ENCODE measurements at places on chromosomes 7 and 10.

- no peak for DNase-seq
Measured at GRCh38 chr10:124665558-124665957, 78.6 kb downstream of the FAM53B start.

GRCh38 chr7:133931053-133931452, 196.1 kb upstream of the LRGUK start:
- DNase-seq, result no peak

DNA sequence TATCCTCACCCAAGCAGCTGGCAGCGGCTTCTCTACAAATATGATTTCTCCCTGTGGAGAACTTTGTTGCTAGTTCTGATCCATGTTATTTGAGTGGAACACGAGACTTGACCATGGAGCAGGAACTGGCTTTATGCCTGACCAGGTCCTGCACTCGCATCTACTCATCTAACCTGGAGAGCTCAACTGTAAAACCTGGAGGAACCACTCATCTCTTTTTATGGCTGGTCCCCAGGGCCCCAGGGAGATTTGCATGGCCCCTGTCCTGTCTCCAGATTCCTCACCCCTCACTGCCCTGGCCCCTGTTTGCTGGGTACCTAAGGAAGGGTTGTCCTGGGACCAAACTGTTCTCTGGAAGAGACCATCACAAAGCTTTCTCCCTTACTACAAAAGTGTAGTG, 16.0 kb downstream of the TCAF1 start:
- no peak for DNase-seq

DNA sequence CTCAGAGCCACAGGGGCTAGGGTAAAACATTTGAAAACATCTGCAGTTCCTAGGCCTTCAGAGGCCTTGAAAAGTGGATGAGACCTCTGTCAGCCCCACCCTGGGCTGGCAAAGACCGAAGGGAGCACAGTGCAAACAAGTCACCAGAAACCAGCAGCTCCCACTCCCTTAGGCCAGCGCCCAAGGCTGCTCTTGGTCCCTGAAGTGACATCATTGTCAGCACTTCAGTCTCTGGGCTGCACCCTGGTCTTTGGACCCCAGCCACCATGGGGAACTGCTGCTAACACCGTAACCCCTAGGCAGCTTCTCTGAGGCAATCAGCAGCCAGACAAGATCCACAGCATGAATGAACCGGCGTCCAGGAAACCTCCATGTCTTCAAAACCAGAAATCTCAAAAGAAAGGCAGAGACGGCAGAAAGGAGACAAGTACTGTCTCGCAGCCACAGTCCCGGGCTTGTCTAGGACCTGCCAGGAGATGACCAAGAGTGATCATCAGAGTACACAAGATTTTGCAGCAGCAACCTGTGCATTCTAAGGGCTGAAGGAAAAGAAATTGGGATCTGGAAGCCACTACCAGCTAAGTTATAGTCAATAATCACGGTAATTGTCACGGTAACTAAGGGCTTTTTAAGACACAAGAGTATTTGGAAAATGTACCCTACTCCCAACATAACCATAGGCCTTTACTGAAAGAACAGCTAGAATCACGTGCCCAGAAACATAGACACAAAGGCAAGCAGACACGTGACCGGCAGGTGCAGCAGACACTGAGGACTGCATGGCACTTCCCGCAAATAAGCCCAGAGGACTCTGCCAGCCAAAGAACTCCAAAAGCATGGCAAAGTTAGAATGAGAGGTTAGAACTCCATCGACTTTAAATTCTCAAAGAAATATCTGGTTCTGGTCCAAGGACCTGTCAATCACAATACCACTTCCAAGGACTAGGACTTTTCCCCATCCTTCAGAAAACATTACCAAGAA, 23.3 kb downstream of the CPXM2 start:
- no peak for DNase-seq

- DNase-seq, result no peak
Measured at GRCh38 chr7:101112233-101112632, 14.7 kb upstream of the SERPINE1 start.

DNA sequence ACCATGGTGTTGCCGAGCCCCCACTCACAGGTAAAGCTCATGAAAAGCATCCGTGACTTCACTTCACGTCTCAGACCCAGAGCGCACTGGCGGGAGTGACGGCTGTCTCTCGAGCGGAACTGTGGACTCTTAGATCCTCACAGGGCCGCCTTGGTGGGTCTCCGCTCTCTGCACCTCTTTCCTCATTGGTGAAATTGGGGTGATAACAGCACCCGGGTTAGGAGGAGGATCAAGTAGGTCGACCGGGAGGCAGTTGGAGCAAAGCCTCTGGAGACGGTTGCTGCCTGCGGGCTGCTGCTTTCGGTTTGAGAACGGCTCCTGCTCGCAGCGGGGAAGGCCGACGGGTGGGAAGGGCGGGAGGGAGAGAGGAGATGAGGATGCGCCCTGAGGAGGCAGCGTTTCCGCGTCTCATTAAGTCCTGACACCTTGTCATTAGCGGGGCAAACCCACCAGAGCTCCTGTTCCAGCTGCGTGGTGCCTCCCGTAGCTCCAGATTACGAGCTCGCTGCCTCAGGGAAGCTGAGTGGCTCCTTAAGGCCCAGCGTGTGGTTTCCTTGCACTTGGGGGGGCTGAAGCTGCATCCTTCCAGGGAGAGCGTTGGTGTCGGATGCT, 51.9 kb upstream of the CFAP46 start:
- DNase-seq, result no peak

DNA sequence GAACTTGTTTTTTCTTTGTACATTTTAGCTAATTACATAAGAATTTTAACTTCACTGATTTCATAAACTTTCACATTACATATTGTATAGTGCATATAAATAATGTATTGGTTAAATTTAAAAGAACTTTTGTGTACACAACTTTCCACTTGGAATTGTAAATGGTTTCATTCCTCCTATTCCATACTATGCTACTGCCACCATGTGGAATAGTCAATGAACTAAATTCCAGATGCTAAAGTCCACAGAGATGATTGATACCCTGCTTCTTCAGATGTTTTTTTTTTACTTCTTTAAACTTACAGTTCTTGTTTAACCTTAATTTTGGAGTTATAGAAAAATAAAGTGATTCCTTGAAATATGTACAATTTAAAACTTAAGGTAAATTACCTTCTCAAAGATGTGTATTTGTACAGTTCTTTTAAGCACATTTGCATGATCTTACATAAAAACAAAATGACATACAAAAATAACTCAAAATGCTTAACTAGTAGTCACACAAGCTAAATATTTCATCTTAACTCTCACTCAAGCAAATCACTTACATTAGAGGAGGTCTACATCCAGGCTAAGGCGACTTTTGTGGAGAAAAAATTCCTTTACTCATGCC, 247.6 kb upstream of the HGF start:
- DNase-seq, result no peak

GRCh38 chr10:14296065-14296709, 34.5 kb downstream of the FRMD4A start:
- no peak for DNase-seq

GRCh38 chr7:150824379-150825177, 24.0 kb downstream of the TMEM176A start:
- DNase-seq, result no peak

DNA sequence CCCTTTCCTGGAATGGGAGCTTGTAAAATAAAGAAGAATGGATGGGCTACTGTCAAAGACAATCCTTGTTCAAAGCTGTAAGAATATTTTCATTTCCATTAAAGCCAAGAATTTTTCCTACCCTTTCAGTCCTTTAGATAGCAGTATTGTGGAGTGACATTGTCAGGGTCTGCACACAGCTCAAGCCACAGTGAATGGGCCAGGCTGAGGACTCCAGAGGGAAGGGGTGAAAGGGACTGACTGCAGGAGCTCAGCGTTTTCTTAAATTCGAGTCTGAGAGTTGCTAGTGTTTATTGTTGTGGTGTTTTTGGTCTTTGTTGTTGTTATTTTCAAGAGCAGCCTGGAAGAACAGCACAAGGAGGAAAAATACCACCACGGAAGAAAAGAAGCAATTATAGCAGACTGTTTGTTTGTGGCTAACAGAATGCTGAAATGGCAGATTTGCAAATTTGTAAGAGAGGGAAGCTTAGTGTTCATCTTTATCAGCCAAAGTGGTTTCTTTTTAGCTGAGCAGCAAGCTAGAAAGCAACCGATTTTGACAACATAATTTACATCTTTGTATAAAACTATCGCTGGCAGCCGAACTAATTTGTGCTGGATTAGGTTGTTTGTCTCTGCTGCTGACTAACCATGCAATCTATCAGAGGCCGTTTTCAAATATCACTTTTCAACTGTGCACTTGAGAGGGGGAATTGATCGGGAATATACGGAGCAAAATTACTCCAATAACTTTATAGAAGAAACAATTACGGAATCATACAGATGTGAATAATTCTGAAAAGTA, 192.1 kb downstream of the LRMDA start:
- no peak for DNase-seq

- DNase-seq, result no peak
Measured at GRCh38 chr10:15368101-15368855, 2.8 kb downstream of the FAM171A1 start.

DNA sequence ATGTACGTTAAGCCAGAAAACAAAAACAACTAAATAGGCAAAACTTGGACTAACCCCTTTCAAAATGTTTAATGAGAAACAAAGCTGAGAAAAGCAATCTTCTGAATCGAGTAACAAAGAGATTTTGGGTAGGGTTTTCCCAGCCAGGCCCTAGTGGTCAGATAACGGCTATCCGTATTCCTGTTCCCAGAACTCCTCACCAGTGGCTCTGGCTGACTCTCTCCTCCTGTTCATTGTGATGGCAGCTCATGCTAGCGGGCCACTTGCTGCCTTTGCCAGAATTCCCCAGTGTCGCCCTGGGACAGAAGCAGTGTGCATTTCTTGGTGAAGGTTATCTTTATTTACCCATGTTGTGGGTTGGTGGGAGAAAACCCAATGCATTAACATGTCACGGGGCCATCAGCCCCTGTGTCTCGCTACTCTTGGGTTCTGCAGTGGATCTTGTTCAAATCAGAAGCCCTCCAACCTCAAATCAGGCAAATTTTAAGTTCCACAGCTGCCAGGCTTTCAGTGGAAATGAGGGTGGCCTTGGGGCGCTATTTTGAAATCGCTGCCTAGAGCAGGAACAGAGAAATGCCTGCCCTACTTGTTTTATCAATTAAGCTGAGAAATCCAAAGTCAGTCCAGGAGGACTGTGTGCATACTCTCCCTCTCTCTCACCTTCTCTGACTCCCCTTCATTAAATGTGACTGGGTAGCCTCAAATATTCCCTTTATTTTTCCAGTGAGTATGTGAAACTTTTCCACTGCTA, 164.5 kb upstream of the NPVF start:
- DNase-seq, result no peak

DNA sequence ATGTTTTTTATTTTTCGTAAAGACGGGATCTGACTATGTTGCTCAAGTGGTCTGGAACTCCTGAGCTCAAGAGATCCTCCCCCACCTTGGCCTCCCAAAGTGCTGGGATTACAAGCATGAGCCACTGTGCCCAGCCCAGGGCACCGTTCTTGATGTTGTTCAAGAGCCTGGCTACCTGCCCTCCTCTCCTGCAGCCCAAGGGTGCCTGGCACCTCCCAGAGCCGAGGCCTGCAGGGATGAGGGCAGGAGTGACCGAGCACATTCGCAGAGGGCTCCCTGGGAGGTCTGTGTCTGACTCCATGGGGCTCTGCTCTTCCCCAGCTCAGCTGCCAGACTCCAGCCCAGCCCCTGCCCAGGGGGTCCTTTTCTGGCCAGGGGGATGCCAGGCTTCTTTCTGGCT, 15.4 kb downstream of the SH2B2 start:
- no peak for DNase-seq

DNA sequence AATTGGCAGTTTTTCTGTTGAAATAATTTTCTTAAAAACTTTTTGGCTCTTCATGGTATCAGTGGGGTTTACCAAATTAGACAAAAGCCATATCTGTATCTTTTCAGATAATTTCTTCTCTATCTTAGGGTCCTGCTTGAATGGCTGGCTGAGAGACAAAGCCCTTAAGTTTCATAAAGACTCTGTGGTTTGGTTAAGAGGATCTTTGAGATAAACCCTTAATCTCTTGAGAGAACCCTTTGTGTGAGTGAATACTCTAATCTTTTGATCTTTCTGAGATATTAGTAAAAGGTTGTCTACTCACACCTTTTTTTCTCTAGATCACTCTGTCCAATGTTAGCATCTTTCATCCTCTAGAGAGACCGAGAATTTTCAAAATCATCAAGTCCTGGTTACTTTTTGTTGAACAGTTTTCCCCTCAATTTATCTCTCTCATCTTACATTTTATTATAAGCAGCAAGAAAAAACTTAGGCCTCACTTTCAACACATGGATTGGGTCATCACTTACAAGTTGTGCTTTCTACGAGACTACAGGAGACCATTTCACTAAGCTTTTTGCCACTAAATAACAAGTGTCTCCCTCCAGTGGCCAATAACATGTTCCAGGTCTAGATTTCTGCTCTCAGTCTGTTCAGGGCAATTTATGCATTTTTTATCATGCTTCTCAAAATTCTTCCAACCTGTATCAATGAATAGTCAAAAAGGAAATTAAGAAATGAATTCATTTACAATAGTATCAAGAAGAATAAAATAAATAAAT, 28.4 kb downstream of the DNAJC9 start:
- no peak for DNase-seq

- DNase-seq, result no peak
Measured at GRCh38 chr10:128865436-128866195, 601.4 kb upstream of the MGMT start.

GRCh38 chr10:5600908-5601307, 65.5 kb downstream of the ASB13 start:
- DNase-seq, result no peak

DNA sequence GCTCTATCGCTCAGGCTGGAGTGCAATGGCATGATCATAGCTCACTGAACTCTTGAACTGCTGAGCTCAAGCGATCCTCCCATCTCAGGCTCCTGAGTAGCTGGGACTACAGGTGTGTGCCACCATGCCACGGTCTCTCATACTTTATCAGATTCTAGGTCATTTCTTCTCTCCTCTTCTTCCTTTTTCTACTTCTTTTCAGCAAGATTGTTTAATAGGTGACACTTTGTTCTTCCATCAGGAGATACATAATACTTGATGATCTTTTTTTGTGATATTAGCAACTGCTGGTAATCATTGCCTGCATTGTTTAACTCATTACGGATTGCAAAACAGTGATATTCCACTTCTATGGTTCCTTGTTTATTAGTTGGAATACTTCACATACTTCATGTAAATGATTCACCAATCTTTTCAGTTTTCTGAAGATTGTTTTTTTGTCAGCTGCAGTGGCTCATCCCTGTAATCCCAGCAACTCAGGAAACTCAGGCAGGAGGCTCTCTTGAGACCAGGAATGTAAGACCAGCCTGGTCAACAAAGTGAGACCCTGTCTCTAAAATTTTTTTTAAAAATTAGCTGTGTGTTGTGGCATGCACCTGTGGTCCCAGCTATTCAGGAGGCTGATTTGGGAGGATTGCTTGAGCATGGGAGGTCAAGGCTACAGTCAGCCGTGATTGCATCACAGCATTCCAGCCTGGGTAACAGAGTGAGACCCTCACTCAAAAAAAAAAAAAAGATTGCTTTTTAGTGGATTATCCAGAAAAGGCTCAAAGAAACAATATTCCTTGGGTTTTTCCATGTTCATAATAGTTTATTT, 36.2 kb upstream of the CHST3 start:
- peak; percentile 20 for DNase-seq

- no peak for DNase-seq
Measured at GRCh38 chr7:132557489-132558044, 18.7 kb downstream of the PLXNA4 start.

- DNase-seq, result no peak
Measured at GRCh38 chr10:11260170-11260569, 242.5 kb downstream of the CELF2 start.
